ENCODE measurements at places on chromosomes 3 and 15. TPM values are rescaled to one million over a fixed set of nuclear protein-coding genes. Genes with fewer than 3 reads are reported as not detected.

DNA sequence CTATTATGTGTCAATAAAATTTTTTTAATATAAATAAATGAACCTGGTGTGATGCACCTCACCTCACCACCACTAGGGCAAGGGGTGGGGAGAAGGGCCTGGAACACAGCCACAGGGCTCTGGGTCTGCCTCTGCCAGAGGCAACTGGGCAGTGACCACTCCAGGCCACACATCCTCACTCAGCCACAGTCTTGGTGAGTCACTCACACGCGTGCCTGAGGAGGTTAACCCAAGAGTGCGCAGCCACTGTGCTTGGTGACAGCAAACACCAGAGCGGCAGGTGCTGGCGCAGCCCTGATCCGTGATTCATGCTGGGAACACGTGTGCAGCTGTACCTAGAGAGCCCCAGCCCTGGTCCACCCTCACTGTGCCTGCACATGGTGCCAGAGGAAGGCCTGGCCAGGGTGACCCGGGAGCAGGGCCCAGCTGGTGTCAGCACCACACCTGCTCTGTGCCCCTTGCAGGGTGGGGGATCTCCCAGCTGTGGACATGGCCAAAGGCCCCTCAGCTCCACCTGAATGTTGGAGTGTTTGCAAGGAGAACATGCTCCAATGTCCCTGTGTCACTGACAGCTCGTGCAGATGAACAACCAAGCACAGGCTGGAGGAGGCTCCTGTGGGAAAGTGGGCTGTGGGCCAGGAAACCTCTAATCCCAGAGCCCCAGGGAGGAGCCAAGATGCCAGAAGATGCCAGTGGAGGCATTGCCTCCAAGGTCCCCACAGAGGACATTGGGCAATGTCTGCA, 2.1 kb downstream of the SLC41A3 start:
- ATAC-seq, result no peak

DNA sequence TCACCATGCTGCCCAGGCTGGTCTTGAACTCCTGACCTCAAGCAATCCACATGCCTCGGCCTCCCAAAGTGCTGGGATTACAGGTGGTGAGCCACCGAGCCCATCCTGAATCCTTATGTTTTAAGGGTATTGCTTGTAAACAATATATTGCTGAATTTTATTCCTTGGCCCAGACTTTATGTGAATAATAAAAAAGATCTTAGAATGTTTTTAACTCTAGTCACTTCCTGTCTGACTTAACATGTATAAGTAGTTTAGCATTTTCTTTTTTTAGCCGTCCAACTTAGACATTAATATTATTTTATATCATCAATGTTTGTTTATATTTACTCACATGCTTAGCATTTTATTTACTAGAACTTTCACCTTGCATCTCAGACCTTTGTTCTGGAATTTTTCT, 9.2 kb upstream of the EIF2B5 start:
- no peak for ATAC-seq

DNA sequence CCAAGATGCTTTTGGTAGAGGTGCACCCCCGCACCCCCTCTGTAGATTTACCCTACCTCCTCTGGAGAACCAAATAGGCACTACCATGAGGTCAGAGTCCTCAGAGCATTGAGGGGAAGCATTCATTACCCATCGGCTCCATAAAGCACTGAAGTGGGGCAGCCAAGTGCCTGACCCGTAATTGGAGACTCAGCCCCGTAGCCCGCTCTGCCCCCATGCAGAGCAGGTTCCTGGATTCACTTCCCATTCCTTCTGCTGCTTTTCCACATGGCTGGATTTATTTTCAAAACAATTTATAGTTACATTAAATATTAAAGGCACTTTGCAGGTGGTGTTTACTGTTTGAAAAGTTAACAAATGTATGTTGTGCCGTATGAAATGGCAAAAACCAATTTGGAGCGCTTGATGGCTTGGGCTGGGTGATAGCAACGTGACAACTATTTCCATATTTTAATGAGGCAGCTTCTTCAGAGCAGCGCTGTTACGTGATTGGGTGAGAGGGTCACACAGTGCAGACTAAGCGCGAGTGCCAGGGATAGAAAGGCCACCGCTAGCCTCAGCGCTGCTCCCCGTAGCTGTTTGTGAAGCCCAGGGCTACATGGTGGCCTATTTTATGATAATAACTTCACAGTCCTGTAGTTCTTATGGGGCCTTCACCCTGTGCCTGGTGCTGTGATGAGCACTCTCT, 373.8 kb upstream of the PROK2 start:
- no peak for ATAC-seq

IL17RB gene
- total RNA-seq, result 2.6 TPM

CAND2 gene
- total RNA-seq, result 0.19 TPM

ANKRD63 gene
- total RNA-seq, result not detected

ZNF502 gene
- total RNA-seq, result 0.73 TPM

DNA sequence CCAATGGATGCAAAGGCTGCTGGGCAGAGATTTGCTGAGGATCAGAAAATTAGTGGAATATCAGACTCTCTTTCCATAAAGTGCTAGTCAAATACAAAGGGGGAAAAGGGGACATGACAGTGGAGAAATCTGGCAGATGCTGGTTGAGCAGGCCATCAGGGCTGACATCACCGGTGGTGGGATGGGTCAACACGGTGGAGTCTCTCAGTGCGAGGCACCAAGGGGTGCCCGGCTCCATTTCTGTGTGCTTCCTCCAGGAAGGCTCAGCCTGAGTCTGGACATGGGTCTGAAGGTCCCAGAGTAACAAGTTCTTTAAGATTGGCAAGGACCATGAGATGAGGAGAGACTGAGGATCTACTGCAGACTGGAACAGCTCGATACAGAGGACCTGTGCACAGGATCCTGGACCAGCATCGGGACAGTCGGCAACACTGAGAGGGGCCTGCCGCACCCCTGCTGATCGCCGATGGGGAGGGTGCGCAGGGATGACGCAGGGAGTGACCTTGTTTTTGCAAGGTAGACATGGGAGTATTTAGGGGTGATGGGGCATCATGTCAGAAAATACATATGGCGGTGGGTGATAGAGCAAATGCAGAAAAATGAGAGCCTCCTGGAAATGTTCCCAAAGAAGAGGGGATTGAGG, 92.7 kb downstream of the SEC22A start:
- no peak for ATAC-seq

GRCh38 chr3:81841540-81841939, 80.1 kb upstream of the GBE1 start:
- no peak for ATAC-seq

DNA sequence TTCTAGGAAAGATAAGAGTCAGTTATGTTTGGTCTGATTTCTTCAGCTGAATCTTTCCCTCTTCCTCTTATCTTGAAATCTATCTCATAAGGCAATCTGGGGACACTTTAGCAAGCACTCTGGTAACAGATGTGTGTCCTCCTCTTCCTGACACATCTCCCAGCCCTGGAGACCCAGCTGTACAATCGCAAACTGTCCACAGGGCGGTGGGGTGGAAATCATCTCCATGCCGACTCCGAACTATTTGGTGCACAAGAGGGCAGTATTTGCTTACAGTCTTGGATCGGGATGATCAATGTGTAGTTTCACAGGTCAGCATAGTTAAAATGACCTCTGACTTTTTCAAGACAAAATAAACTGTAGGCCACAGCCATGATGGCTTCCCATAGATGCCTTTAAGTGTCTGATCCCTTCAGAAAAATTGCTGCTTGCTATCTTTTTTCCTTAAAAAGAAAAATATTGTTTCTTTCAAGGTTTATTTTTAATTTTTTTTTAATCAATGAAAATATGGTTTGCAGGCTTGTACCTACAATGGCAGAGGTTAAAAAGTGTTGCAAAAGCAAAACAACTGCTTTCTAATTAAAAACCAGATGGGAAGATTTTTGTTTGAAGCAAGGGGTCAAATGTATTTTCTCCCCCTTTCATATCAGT, 17.7 kb downstream of the EEFSEC start:
- no peak for ATAC-seq

DNA sequence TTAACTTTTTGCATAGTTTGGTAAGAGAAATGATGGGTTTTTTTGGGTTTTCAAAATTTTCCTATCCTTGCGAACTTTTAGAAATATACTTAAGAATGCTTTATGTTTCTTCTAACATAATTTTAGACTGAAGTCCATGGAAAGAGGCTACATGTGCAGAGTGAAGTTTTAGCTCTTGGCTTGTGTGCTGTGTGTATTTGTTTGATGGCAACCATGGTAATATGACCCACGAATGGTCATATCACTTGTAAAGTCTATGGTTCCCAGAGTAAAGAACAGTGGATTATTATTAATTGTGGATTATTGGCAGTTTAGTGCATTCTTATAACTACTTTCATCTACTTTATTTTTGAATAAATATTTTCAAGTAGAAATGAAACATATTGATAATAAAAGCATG, 124.0 kb upstream of the GOLGA6L4 start:
- no peak for ATAC-seq

DNA sequence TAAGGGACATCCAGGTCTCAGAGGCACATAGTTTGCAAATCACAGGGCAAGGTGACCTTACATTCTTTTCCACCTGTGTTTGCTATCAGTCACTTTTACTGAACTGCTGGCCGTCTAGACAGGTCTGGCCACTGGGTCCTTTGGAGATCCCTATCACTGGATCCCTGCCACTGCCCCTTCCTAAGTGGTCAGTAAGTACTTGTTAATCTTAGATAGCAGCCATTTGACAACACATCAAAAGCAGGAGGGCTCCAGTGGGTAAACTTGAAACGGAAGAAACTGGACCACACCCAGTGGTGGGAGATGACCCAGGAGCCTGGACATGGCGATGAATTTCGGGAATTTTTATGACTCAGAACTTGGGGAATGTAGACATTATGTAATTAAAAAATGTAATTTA, 28.9 kb upstream of the RASGRP1 start:
- no peak for ATAC-seq

GRCh38 chr3:124984754-124985153, 50.2 kb upstream of the MUC13 start:
- no peak for ATAC-seq

STAC gene
- total RNA-seq, result 0.30 TPM

- peak; percentile 67 for ATAC-seq
Observed at GRCh38 chr3:23811919-23812318, 6.2 kb downstream of the UBE2E1 start.

DNA sequence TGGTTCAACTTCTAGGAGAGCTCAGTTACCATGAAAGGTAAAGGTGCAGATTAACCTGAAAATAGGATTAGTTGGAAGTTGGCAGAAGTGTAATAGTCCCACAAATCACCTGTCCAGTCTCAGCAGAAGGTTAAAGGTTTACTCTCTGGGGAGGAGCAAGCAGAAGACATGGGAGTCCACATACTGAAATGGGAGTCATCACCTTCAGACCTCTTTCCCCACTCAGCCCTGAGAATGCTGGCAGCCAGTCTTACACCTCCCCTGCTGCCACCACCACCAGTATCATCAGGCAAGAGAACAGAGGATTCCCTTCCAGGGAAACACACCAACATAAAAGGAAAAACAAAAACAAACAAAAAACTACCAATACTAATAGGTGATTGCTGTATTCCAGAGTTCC, 13.8 kb upstream of the PLA2G4D start:
- ATAC-seq, result no peak

RTP4 gene
- total RNA-seq, result 3.1 TPM

SLC7A14 gene
- total RNA-seq, result not detected

DNA sequence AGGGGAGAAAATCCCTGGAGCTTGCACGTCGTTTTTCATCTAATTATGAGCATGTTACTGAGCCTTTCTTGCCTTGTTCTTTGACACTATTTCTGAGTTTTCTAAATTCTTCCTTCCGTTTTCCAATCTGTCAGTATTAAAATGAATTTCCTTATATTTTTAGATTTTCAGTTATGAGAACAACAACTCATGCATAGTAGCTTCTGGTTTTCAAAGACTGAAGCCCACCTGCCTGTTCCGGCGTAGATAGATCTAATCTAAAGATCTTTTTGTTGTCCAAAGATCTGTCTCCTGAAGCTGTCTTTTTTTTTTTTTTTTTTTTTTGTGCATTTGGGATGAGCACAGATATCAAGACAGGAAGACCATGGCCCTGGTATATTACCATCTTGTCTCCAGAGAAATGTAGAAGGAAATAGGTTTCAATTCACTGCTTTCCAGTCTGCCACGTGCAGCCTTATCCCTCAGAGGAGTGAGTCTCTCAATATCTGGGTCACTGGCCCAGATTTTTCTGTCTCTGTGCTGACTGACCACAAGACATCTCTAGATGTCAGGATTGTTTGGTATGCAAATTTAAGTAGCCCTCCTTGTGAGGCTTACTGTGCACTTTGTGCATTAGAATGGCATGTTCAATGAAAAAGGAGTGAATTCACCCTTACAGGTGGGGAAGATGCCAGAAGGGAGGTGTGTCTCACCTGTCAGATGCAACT, 222.3 kb upstream of the TMC3 start:
- no peak for ATAC-seq

GRCh38 chr3:130686833-130687232, 59.8 kb downstream of the PIK3R4 start:
- ATAC-seq, result no peak

GRCh38 chr3:138186803-138187295, 252 bp upstream of the ARMC8 start:
- peak; percentile 90 for ATAC-seq

GRCh38 chr3:126100634-126101301, 16.8 kb upstream of the SLC41A3 start:
- peak; percentile 58 for ATAC-seq

DNA sequence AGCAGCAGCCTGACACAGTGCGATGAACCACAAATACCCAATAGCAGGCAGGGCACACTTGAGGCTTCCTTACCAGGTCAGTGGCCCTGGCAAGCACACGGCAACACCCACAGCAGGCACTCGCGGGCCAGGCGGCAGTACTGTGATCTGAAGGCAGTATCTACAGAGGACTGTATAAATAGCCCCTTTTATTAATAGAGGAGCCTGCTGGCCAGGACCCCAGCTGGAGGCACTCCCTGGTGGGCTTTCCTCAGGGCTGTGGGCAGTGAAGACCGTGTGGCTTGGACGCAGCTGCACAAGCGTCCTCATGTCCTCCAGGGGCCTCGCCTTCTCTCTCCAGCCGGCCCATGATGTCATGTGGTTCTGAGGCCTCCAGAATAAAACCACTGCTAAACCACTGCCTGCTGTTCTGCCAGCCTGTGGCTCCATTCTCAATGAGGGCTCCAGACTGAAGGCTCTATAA, 44.1 kb downstream of the LRIG1 start:
- ATAC-seq, result peak; percentile 24

DNA sequence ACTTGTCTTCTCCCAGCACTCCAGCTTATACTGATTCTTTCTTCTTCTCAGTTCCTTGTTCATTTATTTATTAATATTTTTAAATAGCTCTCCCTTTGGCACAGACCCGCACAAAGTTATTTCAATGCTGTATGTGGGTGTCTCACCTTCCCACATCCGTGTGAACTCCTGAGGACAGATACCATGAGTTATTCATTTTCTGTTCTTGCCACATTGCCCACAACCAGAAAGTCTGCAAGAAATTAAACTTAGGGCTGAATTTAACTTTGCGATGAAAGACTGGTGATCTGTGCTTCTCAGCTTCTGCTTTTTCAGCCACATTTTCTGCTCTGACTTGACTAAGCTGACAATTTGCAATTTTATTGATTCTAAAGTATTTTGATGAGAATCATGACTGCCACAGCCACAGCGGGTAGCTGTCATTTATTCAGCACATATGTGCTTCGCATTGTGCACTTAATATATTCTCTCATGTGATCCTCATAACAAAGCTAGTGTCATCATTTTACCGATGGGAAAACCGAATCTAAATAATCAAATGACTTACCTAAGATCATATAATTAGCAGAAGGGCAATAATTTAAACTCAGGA, 569.8 kb downstream of the EDEM1 start:
- no peak for ATAC-seq

SIDT1 gene
- 17.0 TPM for total RNA-seq

GRCh38 chr3:155981669-155982068, 111.2 kb downstream of the GMPS start:
- ATAC-seq, result no peak

POPDC2 gene
- total RNA-seq, result 4.7 TPM
